D721Med (cell line): ENCODE measurements at places on chromosomes 16 and 17.

DNA sequence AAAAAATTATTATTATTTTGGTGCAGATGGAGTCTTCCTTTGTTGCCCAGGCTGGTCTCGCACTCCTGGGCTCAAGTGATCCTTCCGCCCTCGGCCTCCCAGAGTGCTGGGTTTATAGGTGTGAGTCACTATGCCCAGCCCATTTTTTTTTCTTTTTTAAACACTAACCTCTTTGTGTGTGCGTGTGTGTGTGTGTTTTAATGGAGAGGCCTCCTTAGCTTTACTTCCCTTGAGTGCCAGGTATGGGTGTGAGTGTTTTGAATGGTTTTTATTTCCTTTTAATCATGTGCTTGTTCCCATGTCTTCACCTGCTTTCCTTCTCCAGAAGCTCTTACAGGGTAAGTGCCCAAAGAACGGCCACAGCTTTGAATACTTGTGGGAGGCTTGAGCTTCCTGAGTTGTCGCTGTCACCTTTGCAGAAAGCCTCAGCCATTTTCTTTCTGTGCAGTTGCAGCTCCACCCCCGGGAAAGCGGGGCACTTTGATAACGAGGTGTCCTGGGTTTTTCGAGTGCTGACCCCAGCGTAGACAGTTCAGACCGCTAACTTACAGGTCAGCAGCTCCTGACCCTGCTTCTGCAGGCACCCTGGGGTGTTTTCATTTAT is 22.6 kb downstream of the AKAP1 start:
- no peak for DNase-seq

GRCh38 chr16:60605176-60605575 is 1431.1 kb downstream of the CDH8 start:
- DNase-seq: no peak

DNA sequence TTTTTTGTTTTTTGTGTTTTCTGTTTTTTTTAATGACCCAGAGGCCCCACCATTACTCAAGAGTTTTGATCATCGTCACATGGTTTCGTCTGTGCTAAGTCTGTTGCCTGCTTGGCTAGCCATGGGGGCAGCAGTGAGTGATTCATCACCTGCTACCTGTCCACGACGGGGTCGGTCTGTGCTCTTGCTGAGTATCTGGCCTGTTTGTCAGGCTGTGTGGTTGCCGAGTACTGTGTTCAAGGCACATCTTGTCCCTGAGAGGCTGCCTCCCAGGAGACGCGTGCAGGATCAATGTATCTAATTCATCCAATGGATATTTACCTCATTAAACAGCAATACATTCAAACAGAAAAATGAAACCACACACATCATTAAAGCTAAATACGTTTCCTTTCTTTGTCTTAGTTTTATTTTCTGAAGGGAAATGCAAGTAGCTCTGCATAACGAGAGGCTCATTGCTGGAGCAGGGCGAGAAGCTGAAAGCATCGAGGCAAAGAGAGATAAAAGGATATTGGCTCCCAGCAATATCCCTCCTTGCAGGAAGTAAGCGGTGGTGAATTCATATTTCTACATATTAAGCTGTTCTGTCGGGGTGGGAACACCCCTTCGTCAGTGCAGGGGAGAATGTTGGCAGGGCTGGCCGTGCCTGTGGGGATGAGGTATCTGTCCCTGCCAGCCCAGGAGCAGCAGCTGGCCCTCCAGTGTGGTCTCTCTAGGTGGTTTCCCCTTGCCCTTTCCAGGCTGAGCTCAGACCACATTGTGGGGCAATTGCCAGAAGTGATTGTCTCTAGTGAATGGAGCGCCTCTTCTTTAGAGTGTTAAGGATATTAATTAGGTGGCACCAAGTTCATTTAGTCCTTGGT is 166.2 kb upstream of the ASIC2 start:
- DNase-seq: no peak

- DNase-seq: no peak
Measured at GRCh38 chr17:17161121-17161520, 45.0 kb downstream of the PLD6 start.

DNA sequence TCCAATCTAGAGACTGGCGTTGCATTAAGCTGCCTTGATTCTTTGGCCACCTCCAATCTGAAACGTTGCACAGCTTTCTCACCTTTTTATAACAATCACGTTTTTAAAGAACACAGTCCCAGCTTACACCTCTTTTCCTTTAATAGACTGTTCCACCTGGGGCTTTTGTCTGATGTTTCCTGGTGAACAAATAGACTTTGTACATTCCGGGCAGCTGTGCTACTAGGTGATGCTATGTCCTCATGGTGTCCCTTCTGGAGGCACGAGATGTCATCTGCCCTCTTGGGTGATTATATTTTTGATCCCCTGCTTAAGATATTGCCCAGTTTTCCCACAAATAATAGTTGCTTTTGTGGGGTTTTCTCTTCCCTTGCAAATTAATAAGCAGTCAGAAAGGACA is 225.5 kb downstream of the SOX9 start:
- no peak for DNase-seq

- no peak for DNase-seq
Measured at GRCh38 chr16:4597174-4597573, 17.5 kb downstream of the UBALD1 start.

DNA sequence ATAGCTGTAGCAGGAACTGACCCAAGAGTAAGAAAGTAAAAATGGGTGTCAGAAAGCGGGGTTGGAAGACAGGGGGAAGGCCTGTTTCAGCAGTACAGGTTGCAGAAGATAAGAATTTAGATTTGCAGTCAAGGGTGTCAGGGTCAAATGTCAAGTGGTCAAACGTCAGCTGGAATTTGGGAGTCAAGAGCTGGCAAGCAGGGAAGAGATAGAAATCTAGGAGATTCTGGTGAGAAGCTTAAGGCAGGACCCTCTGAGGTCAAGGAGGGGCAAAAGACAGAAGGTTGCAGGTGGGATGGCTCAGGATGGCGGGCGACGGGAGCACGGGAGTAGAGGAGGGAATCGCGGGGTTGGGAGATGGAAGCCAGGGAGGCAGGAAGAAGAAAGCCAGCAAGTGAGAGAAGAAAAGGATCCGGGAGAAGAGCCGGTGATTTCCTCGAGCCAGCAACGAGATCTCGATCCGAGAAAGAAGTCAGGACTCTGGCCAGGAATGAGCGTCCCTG is 335 bp downstream of the SLC25A35 start:
- no peak for DNase-seq

DNA sequence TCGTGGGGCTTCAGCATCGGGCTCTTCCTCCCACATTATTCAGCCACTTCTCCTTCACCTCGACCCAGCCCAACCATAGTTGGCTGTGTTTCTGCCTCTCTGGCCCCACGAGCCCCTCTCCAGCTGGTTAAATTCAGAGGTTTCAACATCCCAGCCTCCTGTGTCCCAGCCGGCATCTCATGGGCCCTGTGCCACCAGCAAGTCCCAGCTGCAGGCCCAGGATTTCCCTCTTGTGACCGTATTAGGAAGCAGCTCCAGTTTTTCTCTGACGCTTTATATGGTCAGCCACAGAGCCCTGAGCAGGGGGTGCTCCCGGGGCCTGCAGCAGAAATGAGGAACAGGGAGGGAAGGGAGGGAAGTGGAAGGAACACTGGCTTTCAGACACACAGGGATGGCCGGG is 27.4 kb downstream of the MYH11 start:
- no peak for DNase-seq

- DNase-seq: no peak
Measured at GRCh38 chr16:89505204-89506112, 2.7 kb upstream of the SPG7 start.

DNA sequence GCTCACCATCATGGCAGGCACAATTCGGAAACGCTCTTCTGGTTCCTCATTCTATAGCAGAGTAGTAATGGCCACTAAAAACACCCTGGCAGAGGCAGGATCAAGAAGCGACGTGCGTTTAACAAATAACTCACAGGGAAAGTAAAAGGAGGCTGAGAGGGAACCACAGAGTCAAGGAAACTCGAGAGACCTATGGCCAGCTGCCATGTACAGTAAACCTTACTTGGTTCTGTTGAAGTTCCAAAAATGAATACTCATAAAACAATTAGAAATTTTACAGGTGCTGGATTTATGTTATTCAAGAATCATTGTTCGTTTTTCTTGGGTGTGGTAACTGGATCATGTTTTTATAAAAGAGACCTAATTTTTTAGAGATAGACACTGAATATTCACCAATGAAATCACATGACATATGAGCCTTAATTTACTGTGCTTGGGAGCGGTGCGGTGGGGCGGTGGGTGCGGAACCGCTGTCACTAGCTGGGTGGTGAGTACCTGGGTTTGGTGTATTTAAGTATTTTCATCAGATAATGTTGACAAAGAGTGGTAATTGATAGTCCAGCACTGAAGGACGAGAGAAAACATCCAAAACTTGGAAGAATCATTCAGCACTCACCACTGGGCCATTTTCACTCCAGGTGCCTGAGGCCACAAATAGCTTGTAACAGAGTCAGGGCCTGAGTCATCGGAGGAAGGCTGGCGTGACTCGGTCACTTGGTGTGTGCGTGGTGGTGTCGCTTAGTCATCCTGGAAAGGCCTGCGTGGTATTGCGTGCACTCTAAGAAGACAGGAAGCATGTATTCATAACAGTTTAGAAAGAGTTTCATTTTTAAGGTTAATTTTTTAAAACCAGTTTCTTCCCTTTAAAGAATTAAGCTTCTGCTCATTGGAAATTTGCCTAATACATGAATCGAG is 135.4 kb upstream of the CHMP6 start:
- DNase-seq: no peak

DNA sequence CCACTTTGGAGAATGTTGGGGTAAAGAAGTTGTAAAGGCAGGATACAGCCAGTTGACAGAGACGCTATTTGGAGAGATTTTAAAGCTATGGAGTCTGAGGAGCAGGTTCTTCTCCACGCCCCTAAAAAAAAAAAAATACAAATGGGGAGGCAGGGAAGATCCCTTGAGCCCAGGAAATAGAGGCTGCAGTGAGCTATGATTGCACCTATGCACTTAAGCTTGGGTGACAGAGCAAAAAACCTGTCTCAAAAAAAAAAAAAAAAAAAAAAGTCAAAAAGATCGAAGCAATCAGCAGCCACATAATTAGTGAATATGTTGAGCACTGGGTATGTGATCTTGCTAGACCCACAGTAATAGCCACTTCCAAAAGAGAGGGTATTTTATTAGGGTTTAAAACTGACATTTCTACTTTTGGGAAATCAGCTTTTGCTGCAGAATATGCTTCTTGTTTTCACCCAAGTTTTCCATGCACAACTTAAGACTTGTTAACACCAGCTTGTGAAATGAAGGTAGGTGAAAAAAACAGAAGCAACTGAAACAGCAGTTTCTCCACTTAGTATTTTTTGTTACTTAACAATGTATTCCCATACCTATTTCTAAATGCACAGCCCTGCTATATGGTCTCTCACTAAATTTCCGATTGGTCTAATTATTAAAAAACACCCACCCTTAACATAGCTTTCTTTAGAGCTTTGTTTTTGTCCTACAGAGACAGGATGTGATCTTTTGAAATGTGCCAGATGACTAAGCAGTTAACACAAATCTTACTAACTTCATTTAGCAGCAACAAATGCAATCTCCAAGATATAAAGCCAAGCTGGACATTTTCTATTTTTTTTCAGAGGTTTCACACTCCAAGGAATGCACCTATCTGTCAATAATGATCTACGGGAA is 2.5 kb upstream of the ARL6IP1 start:
- no peak for DNase-seq

- no peak for DNase-seq
Measured at GRCh38 chr17:42563543-42563942, 1.6 kb downstream of the COASY start.

DNA sequence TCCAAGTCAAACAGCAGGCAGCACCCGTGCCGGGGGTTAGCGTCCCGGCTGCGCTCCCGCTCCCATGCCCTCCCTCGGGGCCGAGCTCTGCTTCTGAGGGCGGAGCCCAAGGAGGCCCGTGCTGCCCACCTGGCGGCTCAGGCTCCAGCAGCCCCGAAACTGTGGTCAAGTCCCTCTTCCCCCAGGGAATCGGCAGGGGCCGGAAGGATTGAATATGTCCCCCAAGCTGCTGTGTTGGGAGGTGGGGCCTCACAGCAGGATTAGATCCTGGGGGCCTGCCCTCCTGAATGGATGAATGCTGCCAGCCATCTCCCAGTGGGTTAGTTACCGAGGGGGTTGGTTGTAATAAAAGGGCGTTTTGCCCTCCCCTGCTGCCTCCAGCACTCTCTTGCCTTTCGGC is 33.9 kb downstream of the MAP2K3 start:
- no peak for DNase-seq

- no peak for DNase-seq
Measured at GRCh38 chr17:31074772-31075555, 19.8 kb upstream of the NF1 start.

GRCh38 chr17:56755310-56755709 is 78.4 kb downstream of the C17orf67 start:
- DNase-seq: no peak
